HT1080 (cell line): ENCODE measurements at places on chromosomes 11 and 22. TPM values are rescaled to one million over a fixed set of nuclear protein-coding genes. Genes with fewer than 3 reads are reported as not detected.

The OR5A2 gene
- total RNA-seq, result not detected in 2 replicates

The GAB4 gene
- total RNA-seq, result 0.16 TPM in 1 of 2 replicates, not detected in the other

The MUC6 gene
- not detected in 2 replicates for total RNA-seq

The FJX1 gene
- 29.4 and 32.3 TPM in 2 replicates for total RNA-seq
